A375 (cell line): ENCODE measurements at places on chromosomes 2 and 18. TPM values are rescaled to one million over a fixed set of nuclear protein-coding genes. Genes with fewer than 3 reads are reported as not detected.

NCL gene
- total RNA-seq: 364 and 366 TPM in 2 replicates

OR6B2 gene
- not detected in 2 replicates for total RNA-seq

ERMN gene
- total RNA-seq: not detected in 2 replicates

TUBA3E gene
- total RNA-seq: not detected in 2 replicates

HJURP gene
- total RNA-seq: 32.4 and 43.8 TPM in 2 replicates

CDH2 gene
- 37.2 and 37.7 TPM in 2 replicates for total RNA-seq

RNF138 gene
- total RNA-seq: 23.4 and 30.7 TPM in 2 replicates

NEURL3 gene
- total RNA-seq: 0.11 and 0.19 TPM in 2 replicates

MEP1B gene
- total RNA-seq: not detected in 2 replicates

ALLC gene
- 0.41 TPM in 1 of 2 replicates, not detected in the other for total RNA-seq

SERPINB10 gene
- total RNA-seq: not detected in 2 replicates

NTSR2 gene
- total RNA-seq: not detected in 2 replicates

PRKAG3 gene
- total RNA-seq: not detected in 2 replicates

FIGLA gene
- total RNA-seq: not detected in 2 replicates

OTX1 gene
- total RNA-seq: 1.3 and 1.5 TPM in 2 replicates
